MCF 10A (cell line): ENCODE measurements at places on chromosomes 2 and 18. TPM values are rescaled to one million over a fixed set of nuclear protein-coding genes. Genes with fewer than 3 reads are reported as not detected.

The HOXD10 gene
- total RNA-seq, result not detected in 2 replicates

The CCDC88A gene
- total RNA-seq, result 52.1 and 60.8 TPM in 2 replicates

GRCh38 chr2:181649436-181649979 is 7.4 kb downstream of the CERKL start:
- H3K4me3 ChIP-seq, result peak overlapping the region; percentile 11
- peak overlapping the region; percentile 13 for H3K27ac ChIP-seq
- H3K4me1 ChIP-seq, result peaks cover 6% of the 10 kb centered on the region
- DNase-seq, result no peak
- H3K36me3 ChIP-seq, result no peaks in the 10 kb centered on the region
- no peaks in the 10 kb centered on the region for H3K27me3 ChIP-seq

GRCh38 chr18:61893309-61893970 is 633 bp upstream of the RNF152 start:
- no peaks in the 10 kb centered on the region for H3K27me3 ChIP-seq
- H3K27ac ChIP-seq, result peak overlapping the region; percentile 74
- peak overlapping the region; percentile 74 for H3K4me3 ChIP-seq
- DNase-seq, result peak; percentile 28

DNA sequence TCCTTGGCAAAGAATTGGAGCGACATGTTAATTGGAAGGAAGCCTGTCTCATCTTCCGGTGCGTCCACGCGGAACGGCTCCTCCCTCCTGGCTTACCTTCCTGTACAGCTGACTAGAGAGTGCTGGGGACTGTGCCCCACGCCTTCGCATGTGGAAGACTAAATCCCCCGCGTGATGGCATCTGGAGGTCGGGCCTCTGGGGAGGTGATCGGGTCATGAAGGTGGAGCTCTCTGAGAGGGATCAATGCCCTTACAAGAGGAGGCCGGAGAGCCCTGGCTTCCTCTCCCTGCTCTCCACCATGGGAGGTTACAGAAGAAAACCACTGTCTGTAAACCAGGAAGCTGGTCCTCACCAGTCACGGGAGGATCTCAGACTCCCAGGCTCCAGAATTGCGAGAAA is 104.1 kb upstream of the OTOS start:
- peaks cover 7% of the 10 kb centered on the region for H3K27me3 ChIP-seq
- no peak overlapping the region for H3K4me3 ChIP-seq
